ENCODE measurements at places on chromosomes 4 and X. TPM values are rescaled to one million over a fixed set of nuclear protein-coding genes. Genes with fewer than 3 reads are reported as not detected.

GRCh38 chr4:75101906-75102786, 169.2 kb downstream of the PARM1 start:
- no peak for DNase-seq

GRCh38 chr4:153634738-153635353, 49.2 kb upstream of the TLR2 start:
- peak; percentile 23 for DNase-seq

DNA sequence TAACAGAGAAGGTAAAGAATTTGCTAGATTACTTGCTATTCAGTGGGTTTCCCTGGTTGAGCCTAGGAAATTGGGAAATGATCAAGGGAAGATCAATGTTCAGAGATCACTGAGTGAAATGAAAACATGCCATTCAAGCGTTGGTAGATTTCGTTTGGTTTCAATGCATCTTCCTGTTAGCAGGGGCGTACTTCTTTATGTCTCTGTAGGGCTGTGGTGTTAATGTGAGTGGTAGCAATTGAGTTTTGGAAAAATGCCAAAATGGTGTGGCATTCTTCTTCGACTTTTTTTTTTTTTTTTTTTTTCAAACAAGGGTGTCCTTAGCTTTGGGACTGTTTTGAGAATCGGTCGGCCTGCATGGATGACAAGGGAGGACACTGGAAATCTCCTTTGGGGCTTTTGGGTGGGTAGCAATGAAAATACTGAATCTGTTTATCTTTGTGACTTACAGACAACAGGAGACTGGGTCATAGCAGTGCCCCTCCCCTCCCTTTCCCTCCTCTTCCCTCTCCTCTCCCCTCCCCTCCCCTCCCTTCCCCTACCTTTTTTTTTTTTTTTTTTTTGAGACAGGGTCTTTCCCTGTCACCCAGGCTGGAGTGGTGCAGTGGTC, 50.4 kb downstream of the SPRY1 start:
- DNase-seq: no peak

DNA sequence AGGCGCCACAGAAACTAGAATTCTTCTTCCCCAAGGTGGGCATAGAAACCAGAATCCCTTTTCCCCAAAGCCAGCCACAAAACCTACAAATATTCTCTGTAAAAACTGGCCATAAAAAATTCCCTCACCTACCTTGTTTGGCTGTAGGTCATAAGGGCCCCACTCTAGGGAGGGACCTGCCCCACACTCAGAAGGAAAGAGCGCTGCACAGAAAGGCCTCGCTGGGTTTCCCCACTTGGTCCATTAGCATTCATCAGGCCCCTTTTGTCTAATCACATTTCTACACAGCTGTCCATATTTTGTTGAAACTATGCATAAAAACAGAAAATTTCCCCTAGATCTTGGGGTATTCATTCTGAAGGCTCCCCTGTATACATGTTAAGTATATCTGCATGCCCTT, 54.1 kb downstream of the PHKA2 start:
- DNase-seq: no peak

DNA sequence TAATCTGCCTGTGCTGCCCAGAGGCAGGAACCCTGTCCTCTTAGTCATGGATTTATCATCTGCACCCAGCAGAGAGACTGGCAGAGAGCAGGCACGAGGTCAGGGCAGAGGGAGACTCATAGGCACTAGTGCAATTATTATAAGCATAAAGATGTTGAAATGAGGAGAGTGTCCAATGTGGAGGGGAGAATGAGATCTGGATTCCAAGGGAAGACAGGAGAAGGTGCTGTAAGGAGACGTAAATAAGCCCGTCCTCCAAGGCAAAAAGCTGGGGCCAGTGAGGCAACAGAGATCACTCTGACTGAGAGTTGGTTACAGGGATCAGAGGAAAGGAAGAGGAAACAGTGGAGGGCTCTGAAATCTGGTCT, 406.2 kb downstream of the MAPK10 start:
- DNase-seq: peak; percentile 44

SPRY1 gene
- 14.8 TPM for total RNA-seq

RBMXL3 gene
- total RNA-seq: not detected

DNA sequence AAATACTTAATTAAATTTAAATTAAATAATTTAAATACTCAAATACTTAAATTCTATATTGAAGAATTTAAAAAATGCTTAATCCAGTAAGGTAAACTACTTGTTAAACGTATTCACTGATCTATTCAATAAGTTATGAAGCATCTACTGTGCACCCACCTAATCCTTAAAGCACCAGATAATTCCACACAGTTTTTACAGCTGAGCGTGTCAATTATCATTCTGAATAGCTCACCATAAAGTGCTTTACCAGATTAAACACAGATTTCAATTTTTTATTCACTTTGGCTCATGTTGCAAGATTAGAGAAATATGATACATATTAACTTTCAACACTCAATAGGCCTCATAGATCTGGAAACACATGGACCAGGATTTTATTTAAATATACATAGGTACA, 79.2 kb upstream of the DDIT4L start:
- DNase-seq: no peak

All from fibroblast of villous mesenchyme (primary cell).